Nephron progenitor cell (in vitro differentiated cells): ENCODE measurements at places on chromosomes 2 and 18.

- no peaks in the 10 kb centered on the region for H3K27me3 ChIP-seq
- H3K36me3 ChIP-seq: peaks cover 40% of the 10 kb centered on the region
- H3K4me3 ChIP-seq: no peak overlapping the region
- H3K27ac ChIP-seq: peak overlapping the region; percentile 24
- H3K4me1 ChIP-seq: peaks cover 15% of the 10 kb centered on the region
These were observed 25.8 kb downstream of the PKP4 start for GRCh38 chr2:158482594-158482993.

DNA sequence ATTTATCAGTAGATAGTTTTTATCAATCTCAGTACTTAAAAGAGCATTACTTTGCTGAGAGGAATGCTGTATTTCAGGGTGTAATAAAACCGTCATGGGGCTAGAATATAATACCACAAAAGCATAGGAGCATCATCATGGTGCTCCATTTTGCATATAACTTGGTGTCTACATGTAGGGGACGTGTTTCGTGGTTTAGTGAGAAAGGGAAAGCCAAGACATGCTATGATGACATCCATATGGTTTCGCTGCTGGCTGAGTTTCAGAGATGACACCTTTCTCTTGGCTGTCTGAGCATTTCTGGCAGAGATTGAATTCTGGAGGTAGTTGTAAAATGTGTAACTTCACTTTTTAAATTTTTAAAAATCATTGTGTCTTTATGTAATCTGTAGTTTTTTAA is 32.4 kb downstream of the WDR43 start:
- H3K27ac ChIP-seq: no peak overlapping the region
- no peaks in the 10 kb centered on the region for H3K27me3 ChIP-seq
- H3K36me3 ChIP-seq: peaks cover 76% of the 10 kb centered on the region
- DNase-seq: no peak
- H3K4me1 ChIP-seq: no peaks in the 10 kb centered on the region

GRCh38 chr18:23220355-23220754 is 85.1 kb downstream of the CABLES1 start:
- H3K27ac ChIP-seq: peak overlapping the region; percentile 93
- H3K4me3 ChIP-seq: no peak overlapping the region
- peaks cover 17% of the 10 kb centered on the region for H3K4me1 ChIP-seq
- no peaks in the 10 kb centered on the region for H3K27me3 ChIP-seq
- DNase-seq: no peak

GRCh38 chr2:96509114-96509846 is 4.1 kb upstream of the NEURL3 start:
- no peaks in the 10 kb centered on the region for H3K36me3 ChIP-seq
- H3K27ac ChIP-seq: no peak overlapping the region
- DNase-seq: peak; percentile 95
- H3K27me3 ChIP-seq: peaks cover 26% of the 10 kb centered on the region
- peaks cover 33% of the 10 kb centered on the region for H3K4me1 ChIP-seq

DNA sequence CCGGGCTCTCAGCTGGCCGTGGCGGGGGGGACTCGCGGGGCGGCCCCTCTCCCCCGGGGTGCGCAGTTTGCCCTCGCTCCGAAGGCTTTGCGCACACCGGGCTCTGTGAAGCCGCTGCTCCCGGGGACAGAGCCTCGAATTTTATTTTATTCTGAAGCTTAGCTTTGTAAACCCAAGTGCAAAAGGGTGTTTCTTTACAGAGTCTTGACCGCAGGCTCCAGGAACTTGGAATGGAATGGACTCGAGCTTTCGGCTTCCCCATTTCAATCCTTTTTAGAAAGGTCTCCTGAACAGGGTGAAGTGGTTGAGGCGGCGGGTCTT is 2.0 kb downstream of the GALR1 start:
- peaks cover 9% of the 10 kb centered on the region for H3K4me1 ChIP-seq
- no peak for DNase-seq
- H3K36me3 ChIP-seq: peaks cover 7% of the 10 kb centered on the region
- H3K27ac ChIP-seq: no peak overlapping the region

GRCh38 chr2:121819846-121820245 is 64.4 kb downstream of the TSN start:
- H3K27me3 ChIP-seq: no peaks in the 10 kb centered on the region
- DNase-seq: no peak
- no peak overlapping the region for H3K4me3 ChIP-seq
- H3K27ac ChIP-seq: no peak overlapping the region

- H3K36me3 ChIP-seq: no peaks in the 10 kb centered on the region
- H3K4me3 ChIP-seq: no peak overlapping the region
- no peaks in the 10 kb centered on the region for H3K4me1 ChIP-seq
- H3K27me3 ChIP-seq: peaks cover 6% of the 10 kb centered on the region
- no peak overlapping the region for H3K27ac ChIP-seq
These were observed 1110.3 kb downstream of the DPP10 start for GRCh38 chr2:115552726-115553125.

- no peak overlapping the region for H3K27ac ChIP-seq
- DNase-seq: no peak
- peaks cover 18% of the 10 kb centered on the region for H3K27me3 ChIP-seq
- no peaks in the 10 kb centered on the region for H3K36me3 ChIP-seq
These were observed 143.3 kb upstream of the CAB39 start for GRCh38 chr2:230569298-230569697.

- H3K27ac ChIP-seq: no peak overlapping the region
- H3K4me1 ChIP-seq: peaks cover 32% of the 10 kb centered on the region
- peak overlapping the region; percentile 48 for H3K4me3 ChIP-seq
- peaks cover 17% of the 10 kb centered on the region for H3K36me3 ChIP-seq
These were observed 2.5 kb downstream of the NFU1 start for GRCh38 chr2:69434753-69435152.

DNA sequence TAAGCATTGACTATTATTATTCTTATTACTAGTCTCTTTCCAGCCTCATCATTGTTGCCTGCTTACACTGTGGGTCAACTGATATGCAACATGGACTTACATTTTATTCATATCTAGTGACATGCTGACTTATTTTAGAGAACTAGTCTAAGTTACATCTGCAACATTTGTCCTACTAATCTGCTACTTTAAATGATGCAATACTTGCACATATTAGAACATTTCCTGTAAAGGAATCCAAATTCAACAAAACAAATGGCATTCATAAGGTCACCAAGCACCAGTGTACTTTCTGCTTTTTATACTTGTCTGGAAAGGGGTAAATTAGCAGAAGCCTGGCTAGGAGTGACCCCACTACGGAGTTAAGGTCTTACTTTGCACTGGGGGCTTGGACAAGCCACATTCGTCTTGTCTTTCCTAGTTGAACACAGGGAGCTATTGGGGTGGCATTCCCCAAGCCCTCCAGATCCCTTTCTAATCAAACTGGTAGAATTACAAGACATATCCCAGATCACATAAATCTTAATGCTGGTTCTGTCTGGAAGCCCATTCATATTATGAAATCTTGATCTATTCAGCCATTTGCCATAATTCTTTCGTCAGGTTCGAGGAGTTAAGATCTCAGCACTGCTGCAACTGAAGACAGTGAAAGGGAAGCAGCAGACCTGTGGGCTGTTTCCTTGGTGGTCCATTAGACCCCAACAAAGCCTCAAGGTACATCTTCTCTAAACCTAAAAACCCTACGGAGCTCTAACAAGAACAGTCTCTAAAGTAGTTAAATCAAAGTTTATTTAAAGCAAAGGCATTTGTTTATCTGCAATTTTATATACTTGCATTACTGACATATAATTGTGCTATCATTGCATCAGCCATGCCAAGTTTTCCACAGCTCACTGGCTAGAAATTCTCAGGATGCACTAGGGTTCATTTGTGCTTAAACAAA is 49.9 kb upstream of the RTN4 start:
- H3K36me3 ChIP-seq: no peaks in the 10 kb centered on the region
- no peak overlapping the region for H3K4me3 ChIP-seq
- no peaks in the 10 kb centered on the region for H3K4me1 ChIP-seq
- H3K27ac ChIP-seq: no peak overlapping the region
- H3K27me3 ChIP-seq: no peaks in the 10 kb centered on the region

DNA sequence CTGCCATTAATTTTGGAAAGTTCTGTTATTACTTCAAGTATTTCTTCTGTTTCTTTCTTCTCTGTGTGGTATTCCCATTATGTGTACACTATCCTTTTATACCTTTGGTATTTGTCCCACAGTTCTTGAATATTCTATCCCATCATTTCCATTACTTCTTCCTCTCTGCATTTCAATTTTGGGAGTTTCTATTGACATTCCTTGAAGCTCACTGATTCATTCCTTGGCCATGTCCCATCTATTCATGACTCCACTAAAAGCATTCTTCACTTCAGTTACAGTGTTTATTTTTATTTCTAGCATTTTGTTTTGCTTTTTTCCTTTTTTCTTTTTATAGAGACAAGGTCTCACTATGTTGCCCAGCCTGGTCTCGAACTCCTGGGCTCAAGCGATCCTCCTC is 30.3 kb downstream of the PROC start:
- H3K27ac ChIP-seq: no peak overlapping the region
- H3K4me1 ChIP-seq: peaks cover 29% of the 10 kb centered on the region
- H3K4me3 ChIP-seq: no peak overlapping the region
- H3K27me3 ChIP-seq: peaks cover 7% of the 10 kb centered on the region
- H3K36me3 ChIP-seq: peaks cover 11% of the 10 kb centered on the region
- DNase-seq: no peak

- peaks cover 41% of the 10 kb centered on the region for H3K4me1 ChIP-seq
- H3K36me3 ChIP-seq: no peaks in the 10 kb centered on the region
- peak; percentile 73 for DNase-seq
- no peak overlapping the region for H3K27ac ChIP-seq
These were observed 86.0 kb upstream of the ALPP start for GRCh38 chr2:232292395-232293154.

DNA sequence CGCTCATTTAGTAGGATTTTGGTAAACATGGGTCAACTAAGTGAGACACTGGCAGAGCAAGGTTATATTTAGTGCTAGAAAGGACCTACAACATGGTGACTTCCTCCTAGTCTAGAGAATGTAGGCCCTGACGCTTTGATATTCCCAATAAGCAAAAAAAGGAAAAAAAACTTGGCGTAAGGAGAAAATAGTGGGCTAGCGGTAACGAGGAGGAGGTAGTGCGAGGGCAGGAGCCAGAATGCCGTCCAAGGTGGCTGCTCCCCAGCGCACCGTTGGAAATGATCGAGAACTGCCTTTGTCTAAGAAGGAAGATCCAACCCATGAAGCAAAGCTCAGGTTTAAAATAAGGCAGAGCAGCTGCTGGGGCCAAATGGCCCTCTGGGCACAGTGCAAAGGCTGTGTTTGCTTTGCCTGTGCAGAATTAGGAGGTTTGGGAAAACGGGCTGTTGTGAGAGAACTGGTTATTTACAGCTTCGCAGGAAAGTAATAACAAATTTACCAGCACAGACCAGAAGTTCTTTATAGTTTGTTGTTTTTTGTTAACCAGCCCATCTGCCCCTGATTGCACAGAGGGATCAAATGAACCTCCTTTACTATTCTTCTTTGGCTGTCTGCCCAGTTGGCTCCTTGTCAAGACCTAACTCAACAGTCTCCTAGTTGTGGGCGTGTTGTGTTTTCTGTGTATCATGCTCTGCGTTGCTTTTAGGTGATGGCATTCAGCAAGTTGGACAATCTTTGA is 86.6 kb downstream of the ITGB1BP1 start:
- H3K27me3 ChIP-seq: peaks cover 3% of the 10 kb centered on the region
- peaks cover 64% of the 10 kb centered on the region for H3K4me1 ChIP-seq
- peak overlapping the region; percentile 98 for H3K27ac ChIP-seq
- peaks cover 45% of the 10 kb centered on the region for H3K36me3 ChIP-seq

DNA sequence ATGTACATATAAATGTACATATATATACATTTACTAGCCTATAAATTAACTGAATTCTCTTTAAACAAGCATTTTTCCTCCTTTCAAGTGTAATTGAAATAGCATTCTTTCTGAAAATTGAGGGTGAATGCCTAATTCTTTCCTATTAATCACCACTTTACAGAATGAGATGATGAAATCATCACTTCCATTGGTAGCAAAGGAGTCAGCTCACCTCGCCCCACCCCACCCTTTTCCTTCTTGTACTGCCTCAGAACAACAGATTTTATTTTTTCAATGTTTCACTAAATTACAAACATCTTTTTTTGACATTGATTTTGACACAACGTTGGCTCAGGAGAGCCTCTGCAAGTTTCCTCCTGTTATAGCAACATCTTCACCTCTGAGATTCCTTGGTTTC is 181.9 kb upstream of the CDH7 start:
- no peak for DNase-seq
- no peak overlapping the region for H3K4me3 ChIP-seq
- no peak overlapping the region for H3K27ac ChIP-seq
- H3K27me3 ChIP-seq: no peaks in the 10 kb centered on the region
- no peaks in the 10 kb centered on the region for H3K36me3 ChIP-seq

DNA sequence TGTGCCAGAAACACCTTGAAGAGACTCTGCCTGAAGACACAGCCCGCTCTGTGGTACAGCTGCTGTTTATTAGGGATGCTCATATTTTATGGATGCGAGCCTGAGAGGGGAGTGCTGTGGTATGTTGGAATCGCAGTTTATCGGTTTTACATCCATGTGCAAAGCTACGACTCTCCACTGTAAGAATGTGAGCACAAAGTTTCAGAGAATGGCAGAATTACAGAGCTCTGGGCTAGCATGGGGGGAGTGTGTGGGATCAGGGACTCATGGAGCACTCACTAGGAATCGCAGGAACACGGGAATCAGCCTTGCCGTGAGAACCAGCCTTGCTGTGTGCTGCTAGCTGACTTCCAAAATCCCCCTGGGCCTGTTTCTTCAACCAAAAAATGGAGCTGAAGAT is 199.9 kb downstream of the RNF144A start:
- H3K36me3 ChIP-seq: peaks cover 23% of the 10 kb centered on the region
- peaks cover 2% of the 10 kb centered on the region for H3K27me3 ChIP-seq
- DNase-seq: no peak
- H3K4me3 ChIP-seq: no peak overlapping the region
- peaks cover 8% of the 10 kb centered on the region for H3K4me1 ChIP-seq
- no peak overlapping the region for H3K27ac ChIP-seq

GRCh38 chr18:73636355-73636754 is 511.3 kb downstream of the FBXO15 start:
- H3K4me3 ChIP-seq: no peak overlapping the region
- no peaks in the 10 kb centered on the region for H3K36me3 ChIP-seq
- no peaks in the 10 kb centered on the region for H3K27me3 ChIP-seq
- DNase-seq: no peak

DNA sequence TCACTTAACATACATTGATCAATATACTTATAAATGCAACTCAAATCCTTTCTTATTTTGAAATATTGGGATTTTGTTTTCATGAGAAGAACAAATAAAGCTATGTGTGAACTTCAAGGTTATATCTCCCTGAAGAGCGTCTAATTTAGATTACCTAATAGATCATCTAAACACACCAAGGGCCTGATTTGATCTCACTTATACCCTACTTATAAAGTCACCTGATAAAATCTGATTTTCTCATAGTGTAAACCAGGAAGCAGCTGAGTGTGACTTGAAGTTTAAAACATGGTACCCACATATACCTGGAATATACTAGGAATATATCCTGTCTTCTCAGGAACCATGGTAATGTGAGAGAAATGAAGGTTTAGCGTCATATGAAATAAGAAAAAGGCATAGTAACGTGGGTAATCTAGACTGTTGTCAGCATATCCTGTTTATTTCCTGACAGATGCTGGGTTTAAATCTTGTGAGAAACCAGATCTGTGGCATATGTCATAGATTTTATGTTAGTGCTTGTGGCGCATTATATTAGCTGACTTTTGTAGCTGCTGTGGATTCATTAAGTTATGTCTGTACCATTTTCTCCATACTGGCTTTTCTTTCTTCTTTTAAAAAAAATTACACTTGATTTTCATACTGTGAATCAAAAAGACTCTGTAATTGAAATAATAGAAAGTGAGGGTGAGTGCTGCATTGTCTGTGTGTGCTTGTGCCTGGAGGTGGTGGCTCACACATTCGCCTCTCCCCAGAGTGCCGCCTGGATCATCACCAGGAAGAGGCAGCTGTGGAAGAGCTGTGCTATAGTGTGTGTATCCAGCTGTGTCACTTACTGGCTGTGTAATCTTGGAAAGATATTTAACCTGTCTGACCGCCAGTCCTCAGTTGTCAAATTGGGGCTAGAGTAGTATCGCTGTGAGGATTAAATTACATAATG is 164.0 kb downstream of the MYO3B start:
- H3K27me3 ChIP-seq: peaks cover 8% of the 10 kb centered on the region
- no peak overlapping the region for H3K27ac ChIP-seq
- no peak for DNase-seq
- H3K4me3 ChIP-seq: no peak overlapping the region
- no peaks in the 10 kb centered on the region for H3K36me3 ChIP-seq
